ENCODE measurements at places on chromosomes 5 and 9. TPM values are rescaled to one million over a fixed set of nuclear protein-coding genes. Genes with fewer than 3 reads are reported as not detected.
A peak's percentile ranks its signal among the peaks of the same experiment; 100 is the strongest.

- H3K4me1 ChIP-seq: no peaks in the 10 kb centered on the region
- no peak overlapping the region for H3K27ac ChIP-seq
- no peak overlapping the region for H3K4me3 ChIP-seq
- H3K36me3 ChIP-seq: no peaks in the 10 kb centered on the region
- DNase-seq: no peak
These were observed 208.0 kb downstream of the KCTD16 start for GRCh38 chr5:144378681-144379080.

- H3K27ac ChIP-seq: no peak overlapping the region
- H3K27me3 ChIP-seq: no peaks in the 10 kb centered on the region
- no peaks in the 10 kb centered on the region for H3K4me1 ChIP-seq
- H3K4me3 ChIP-seq: no peak overlapping the region
- DNase-seq: no peak
These were observed 32.8 kb downstream of the TMC1 start for GRCh38 chr9:72554221-72554641.

DNA sequence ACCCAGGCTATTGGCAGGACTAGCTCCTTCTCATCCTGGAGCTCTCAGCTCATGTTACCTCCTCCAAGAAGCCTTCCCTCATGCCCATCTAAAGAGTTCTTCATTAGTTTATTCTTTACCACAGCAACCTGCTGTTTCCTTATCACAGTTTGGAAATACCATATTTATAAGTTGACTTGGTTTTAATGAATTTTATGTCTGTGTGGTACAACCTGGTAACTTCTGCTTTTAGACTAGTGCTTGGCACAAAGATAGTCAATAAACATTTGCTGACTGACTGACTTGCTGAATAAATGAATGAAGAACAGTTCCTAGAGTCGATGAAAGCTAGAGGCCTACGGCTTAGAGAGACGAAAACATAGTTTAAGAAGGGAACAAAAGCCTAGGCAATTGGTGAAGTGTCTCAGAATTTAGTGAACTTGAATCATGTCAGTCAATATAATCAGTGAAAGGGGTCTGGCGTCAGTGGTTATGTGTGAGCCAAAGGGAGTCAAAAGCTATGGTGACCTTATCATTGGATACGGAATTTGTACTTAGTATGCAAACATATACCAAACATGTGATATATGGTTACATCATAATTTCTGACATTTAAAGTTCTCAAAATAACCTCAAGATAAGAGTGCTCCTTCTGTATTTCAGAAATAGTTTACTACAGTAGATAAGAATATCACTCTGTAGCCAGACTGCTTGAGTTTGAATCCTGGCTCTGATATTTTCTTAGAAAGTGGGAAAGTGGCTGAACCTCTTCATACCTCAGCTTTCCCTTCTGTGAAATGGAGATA is 239.5 kb downstream of the MCTP1 start:
- H3K4me1 ChIP-seq: no peaks in the 10 kb centered on the region
- no peaks in the 10 kb centered on the region for H3K27me3 ChIP-seq

- no peak for DNase-seq
- H3K4me3 ChIP-seq: no peak overlapping the region
- H3K36me3 ChIP-seq: no peaks in the 10 kb centered on the region
- H3K27me3 ChIP-seq: no peaks in the 10 kb centered on the region
These were observed 32.6 kb upstream of the TMEM250 start for GRCh38 chr9:136151214-136151804.

DNA sequence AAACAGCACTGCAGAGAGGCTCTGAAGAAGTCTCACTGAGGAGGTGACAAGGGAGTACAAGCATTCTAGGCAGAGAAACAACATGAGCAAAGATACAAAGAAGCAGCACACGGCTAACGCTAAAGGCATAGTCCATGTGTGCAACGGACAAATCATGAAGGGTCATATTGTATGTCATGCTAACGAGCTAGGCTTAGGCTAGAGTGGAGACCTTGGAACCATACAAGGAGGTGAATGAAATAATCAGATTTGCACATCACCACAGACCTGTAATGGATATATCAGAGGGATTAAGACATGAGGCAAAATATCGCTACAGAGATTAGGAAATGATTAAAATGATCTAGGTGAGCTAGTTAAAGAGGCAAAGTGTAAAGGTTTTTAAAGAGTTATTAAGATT is 145.6 kb downstream of the NFIB start:
- no peak overlapping the region for H3K4me3 ChIP-seq
- no peak overlapping the region for H3K27ac ChIP-seq
- no peaks in the 10 kb centered on the region for H3K36me3 ChIP-seq
- DNase-seq: no peak
- no peaks in the 10 kb centered on the region for H3K4me1 ChIP-seq
- H3K27me3 ChIP-seq: no peaks in the 10 kb centered on the region

Gene TEX48
- total RNA-seq: not detected

- H3K4me1 ChIP-seq: no peaks in the 10 kb centered on the region
- no peaks in the 10 kb centered on the region for H3K36me3 ChIP-seq
- H3K27ac ChIP-seq: no peak overlapping the region
These were observed 118.9 kb upstream of the CCDC180 start for GRCh38 chr9:97188545-97188944.

Gene LCNL1
- not detected for total RNA-seq

DNA sequence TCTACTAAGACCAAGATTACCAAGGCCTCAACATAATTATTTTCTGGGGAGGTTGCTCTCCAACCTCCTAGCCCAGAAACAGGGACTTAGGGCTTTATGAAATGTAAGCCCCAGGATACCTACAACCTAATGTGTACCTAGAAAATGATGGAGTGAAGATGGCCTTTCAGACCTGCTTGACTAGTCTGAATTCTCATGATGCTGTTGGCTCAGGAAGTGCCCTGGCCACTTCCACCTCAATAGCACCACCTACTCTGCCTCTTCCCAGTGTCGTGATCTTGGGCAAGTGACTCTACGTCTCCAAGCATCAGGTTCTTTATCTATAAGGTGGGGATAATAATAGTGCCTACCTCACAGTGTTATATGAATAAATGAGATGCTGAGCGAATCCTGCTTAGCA is 57.9 kb upstream of the GARNL3 start:
- H3K4me3 ChIP-seq: no peak overlapping the region
- H3K36me3 ChIP-seq: no peaks in the 10 kb centered on the region
- no peaks in the 10 kb centered on the region for H3K27me3 ChIP-seq
- H3K27ac ChIP-seq: no peak overlapping the region
- H3K4me1 ChIP-seq: no peaks in the 10 kb centered on the region
- no peak for DNase-seq

DNA sequence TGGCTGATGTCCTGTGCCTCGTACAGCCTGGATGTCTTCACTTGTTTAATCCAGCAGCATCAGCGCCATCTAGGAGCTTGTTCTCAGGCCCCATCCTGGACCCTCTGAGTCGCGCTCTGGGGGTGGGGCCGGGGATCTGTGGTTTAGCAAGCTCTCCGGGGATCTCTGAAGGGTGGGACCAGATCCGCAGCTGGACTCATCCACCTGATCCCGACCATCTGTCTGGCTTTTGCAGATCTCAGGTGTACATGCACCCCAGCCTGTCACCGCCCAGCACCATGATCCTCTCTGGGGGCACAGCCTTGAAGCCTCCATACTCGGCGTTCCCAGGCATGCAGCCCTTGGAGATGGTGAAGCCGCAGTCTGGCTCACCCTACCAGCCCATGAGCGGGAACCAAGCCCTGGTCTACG is 15.1 kb upstream of the POMT1 start:
- no peaks in the 10 kb centered on the region for H3K27me3 ChIP-seq
- peaks cover 16% of the 10 kb centered on the region for H3K4me1 ChIP-seq
- H3K36me3 ChIP-seq: peaks cover 15% of the 10 kb centered on the region
- peak overlapping the region; percentile 2 for H3K27ac ChIP-seq
- DNase-seq: no peak
- no peak overlapping the region for H3K4me3 ChIP-seq

Gene NMUR2
- not detected for total RNA-seq

Gene TTC33
- 16.9 TPM for total RNA-seq

DNA sequence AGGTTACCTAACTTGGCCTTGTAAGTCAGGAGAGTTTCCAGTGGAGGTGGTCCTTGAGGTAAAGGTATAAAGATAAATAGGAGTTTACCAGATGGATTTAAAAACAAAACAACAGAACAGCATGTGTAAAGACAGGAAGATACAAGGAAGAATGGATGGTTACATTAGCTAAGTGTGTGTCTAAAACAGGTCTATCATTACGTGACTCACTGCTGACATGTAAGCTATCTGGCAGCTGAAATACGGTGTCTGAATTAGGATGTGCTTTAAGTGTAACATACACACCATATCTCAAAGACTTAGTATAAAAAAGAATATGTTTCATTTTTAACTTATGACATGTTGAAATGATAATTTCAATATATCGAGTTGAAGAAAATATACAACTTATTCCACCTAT is 405.1 kb upstream of the ADAMTSL1 start:
- no peak overlapping the region for H3K27ac ChIP-seq
- no peaks in the 10 kb centered on the region for H3K4me1 ChIP-seq
- no peaks in the 10 kb centered on the region for H3K36me3 ChIP-seq

- H3K4me3 ChIP-seq: no peak overlapping the region
- no peaks in the 10 kb centered on the region for H3K36me3 ChIP-seq
- DNase-seq: no peak
- no peaks in the 10 kb centered on the region for H3K27me3 ChIP-seq
- no peaks in the 10 kb centered on the region for H3K4me1 ChIP-seq
These were observed 357.7 kb downstream of the NPR3 start for GRCh38 chr5:33068786-33069185.

Gene NPR2
- 11.3 TPM for total RNA-seq
